ENCODE measurements at places on chromosomes 13 and 19.

- DNase-seq = no peak
Observed at GRCh38 chr13:114070098-114070799, 62.2 kb downstream of the RASA3 start.

- no peak for DNase-seq
Observed at GRCh38 chr19:3897936-3898335, 17.5 kb downstream of the ATCAY start.

GRCh38 chr13:97851269-97851668, 102.2 kb upstream of the IPO5 start:
- DNase-seq = no peak

- no peak for DNase-seq
Observed at GRCh38 chr13:81230386-81230785, 889.5 kb upstream of the SPRY2 start.

DNA sequence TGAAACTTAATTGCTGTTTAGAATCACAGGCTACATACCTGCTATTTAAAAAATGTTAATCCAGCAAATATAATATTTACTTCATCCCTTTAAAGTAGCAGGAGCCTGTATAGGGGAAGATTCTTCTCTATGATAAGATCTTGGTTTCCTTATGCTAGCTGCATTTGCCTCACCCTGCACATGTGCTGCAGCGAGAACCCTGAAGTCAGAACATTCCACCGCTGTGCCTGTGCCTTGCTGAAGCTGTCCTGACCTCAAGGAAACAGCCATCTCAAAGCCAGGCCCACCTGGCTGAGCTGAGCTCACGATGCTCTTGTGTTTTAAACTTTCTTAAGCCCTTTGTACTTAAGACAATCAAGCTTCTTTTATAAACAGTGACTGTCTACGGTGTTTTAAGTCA, 355.0 kb upstream of the PCDH20 start:
- DNase-seq = no peak

DNA sequence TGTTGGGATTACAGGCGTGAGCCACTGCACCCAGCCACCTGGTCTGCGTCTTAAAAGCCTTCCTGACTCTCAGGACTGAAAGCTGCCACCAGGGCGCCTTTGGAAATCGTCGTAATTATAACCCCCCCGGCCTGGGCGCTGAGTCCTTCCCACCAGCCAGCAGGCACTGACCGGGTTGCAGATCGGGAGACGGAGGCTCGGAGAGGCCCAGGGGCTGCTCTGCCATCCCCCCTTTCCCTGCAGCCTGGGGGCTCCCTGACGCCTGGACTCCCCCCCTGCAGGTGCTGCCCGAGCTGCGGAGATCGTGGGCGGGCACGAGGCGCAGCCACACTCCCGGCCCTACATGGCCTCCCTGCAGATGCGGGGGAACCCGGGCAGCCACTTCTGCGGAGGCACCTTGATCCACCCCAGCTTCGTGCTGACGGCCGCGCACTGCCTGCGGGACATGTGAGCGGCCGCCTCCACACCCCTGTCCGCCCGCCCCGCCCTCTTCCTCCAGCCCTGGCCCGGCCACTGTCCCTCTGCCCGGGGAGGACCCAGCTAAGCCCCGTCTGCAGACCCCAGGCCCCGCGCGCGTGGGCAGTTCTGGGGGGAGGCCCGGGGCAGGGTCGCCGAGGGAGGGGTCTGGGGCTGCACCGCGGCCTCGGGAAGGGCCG, 2.5 kb downstream of the PRTN3 start:
- no peak for DNase-seq

DNA sequence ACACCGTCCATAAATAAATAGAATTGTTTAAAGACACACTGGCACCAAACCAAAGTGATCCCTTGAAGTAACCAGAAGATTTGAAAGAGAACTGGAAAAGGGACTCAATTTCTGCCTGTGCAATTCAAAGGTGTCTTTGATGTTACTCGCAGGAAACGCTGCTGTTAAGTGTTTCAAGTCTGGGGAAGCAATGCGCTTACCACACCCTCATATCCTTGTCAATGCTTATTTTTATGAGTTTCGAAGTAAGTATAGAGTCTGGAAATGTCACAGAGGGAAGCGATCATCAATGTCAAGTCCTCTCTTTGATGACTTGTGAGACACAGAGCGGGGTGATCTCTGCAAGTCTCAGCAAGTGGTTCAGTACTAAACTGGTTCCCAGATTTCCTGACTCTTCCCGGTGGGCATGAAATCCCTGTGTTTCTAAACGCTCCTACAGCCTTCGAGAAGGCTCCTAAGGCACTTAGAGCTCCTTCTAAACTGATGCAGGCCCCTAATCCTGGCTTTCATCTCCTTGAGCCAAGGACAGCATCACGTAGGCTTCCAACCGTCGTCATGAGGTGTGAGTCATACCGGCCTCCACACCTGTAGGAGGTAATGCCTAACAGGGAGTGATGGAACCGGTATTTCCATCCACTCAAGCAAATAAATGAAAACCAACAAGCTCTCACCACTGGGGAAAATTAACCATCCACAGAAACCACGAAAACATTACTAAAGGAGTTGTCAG, 22.8 kb downstream of the SYDE1 start:
- DNase-seq = peak; percentile 30

GRCh38 chr13:31955101-31955500, 76.5 kb upstream of the FRY start:
- DNase-seq = no peak

DNA sequence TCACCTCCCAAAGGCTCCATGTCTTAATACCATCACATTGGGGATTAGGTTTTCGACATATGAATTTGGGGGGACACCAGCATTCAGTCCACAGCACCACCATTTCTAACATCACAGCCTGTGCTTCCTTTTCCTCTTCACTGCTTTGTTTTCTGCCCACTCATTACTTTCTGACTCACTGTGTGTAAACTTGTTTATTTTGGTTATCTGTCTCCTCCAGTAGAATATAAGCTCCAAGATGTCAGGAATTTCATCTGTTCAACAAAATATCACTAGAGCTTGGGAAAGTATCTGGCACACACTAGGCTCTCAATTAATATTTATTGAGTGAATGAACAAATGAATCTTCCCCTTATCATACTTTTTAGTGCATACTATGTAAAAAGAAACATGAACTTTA, 152.0 kb downstream of the NUFIP1 start:
- DNase-seq = no peak

All from central memory CD4-positive, alpha-beta T cell (primary cell).